ENCODE measurements at places on chromosomes 5 and 9.

DNA sequence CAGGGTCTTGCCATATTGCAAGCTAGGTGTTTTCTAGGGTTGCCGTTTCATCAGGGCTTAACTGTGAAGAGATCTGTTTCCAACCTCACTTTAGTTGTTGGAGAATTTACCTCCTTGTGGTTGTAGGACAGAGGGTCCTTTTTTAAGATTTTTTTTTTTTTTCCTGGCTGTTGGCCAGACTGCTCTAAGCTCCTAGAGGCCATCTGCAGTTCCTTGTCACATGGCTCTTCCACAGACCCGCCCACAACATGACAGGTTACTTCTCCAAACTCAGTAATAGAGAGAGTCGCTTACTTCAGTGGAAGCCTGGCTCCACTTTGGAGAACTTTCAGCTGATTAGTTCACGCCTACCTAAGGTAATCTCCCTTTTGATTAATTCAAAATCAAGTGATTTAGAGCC, 543.7 kb downstream of the DMRTA1 start:
- DNase-seq = no peak

DNA sequence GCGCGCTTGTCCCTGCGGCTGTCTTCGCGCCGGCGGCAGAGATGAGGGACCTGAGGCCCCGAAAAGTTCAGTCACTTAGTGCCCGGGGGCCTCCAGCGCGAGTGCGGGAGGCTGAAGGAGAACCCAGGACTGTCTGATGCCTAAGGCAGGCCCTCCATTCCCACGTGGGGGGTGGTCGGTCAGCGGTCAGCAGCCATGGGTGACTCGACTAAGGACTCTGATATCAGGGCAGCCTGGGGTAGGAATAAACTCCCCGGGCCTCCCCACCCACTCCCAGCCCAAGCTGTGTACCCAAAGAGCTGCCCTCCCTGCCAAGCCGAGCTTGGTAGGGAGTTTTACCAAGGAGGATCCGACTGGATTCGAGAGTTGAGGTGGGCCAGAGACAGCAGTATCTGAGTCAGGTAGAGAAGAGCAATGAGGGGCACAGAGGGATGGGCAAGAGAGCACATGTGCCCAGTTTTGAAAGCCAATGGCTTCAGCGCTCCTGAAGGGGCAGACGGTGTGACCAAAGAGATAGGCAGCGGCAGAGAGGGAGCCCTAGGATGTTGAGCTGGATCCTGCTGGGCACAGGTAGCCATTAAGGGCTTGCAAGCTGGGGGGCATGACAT, 787 bp downstream of the FGFR4 start:
- no peak for DNase-seq

GRCh38 chr5:74412066-74412465, 228.5 kb downstream of the ENC1 start:
- no peak for DNase-seq

DNA sequence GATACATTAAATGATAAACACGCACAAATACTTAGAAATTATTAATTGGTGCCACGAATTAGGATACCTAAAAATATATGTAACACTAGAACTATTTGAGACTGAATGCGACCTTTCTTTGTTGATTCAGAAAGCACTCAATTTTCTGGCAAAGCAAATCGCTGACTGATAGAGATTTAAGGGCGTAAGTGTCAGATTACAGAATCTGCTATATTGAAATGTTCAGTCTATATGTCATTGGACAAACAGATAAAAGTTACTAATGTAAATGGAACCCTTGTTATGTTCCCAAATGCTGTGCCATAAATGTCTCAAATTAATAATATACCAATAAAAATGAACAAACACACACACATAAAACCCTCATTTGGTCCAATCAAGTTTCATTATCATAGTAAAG, 137.9 kb downstream of the MPDZ start:
- no peak for DNase-seq

DNA sequence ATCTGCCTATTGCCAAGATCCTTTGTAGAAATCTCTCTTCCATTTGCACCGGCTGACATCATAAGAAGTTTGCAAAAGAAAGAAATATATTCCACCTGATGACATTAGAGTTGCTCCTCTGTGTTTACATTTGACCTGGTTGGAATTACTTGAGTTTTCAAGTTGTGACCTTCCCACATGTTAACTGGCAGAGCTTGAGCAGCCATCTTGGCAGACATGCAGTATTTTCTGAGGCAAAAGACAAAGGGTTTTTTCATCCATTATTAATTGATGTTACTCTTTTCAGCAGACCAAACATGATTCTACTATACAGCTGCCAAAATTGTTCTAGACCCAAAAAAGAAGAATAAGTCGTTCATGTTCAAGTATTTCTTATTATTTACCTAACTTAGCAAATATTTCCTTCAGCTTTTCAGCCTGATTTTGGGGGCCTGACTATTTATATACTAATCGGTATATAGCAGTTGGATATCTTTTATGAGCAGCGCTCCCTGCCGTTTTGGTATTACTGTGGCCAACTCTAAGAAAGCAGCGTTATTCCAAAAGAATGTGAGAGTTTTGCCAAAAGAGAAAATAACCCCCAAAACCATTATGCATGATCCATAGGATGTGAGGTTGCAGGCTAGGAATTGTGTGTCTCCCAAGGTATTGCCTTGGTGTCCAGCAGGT, 212.9 kb downstream of the PBX3 start:
- DNase-seq = no peak

- DNase-seq = no peak
These were observed 12.8 kb upstream of the KCNV2 start for GRCh38 chr9:2704504-2704903.

DNA sequence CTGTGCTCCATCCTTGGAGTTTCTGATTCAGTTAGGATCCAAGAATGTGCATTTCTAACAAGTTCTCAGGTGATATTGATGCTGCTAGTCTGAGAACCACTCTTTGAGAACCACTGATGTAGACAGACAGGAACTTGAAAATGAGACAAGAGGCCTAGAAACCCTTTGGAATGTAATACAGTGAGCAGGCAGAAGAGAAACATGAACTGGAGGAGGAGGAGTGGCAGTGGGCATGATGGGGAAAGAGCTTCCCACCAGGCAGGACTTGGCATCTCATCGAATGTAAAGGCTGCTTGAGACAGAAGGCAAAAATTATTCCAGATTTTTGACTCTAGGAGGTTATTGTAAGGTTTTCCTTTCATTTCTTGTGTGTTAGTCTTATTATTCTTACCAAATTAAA, 295.8 kb upstream of the SGCD start:
- DNase-seq = no peak

- no peak for DNase-seq
These were observed 272.0 kb upstream of the ACTBL2 start for GRCh38 chr5:57754616-57755015.

GRCh38 chr5:107549567-107549966, 121.2 kb downstream of the EFNA5 start:
- DNase-seq = no peak

GRCh38 chr5:134604908-134605307, 27.7 kb downstream of the SAR1B start:
- no peak for DNase-seq

DNA sequence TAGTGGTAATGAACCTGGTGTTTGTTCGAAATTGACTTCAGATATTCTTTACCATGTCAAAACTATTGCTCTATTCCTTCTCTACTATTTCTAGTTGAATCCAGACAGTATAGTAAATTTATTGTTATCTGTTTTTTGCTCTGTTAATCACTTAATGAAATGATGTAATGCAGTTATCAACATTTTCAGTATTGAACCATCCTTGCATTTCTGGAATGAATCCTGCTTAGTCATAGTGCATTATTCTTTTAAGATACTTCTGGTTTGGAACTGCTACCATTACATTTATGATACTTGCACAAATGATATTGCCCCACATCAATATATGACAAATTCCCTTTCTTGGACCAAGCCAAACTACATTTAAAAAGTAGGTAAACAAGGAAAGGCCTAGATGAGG, 554.0 kb upstream of the KLF4 start:
- DNase-seq = no peak

DNA sequence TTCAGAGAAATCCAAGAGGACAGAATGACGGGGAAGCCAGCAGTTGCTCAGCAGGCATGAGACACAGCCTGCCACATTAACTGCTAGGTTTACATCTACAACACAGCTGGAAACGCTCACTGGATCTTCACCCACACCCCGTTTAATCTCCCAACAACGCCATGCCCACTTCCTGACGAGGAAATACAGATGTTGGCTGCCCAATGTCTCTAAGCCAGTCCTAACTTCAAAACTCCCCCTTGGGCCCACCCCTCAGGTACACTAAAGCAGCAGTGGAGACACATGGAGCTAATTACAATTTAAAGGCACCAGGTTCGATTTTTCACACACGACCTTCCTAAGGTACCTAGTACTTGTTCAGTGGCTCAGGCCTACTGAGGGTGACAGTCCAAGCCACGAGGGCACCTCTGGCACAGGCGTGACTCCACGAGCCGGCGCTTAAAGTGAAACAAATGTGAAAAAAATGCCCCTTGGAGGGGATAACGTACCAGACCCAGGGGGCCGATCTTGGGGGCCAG, 904 bp downstream of the RPL12 start:
- DNase-seq = no peak

DNA sequence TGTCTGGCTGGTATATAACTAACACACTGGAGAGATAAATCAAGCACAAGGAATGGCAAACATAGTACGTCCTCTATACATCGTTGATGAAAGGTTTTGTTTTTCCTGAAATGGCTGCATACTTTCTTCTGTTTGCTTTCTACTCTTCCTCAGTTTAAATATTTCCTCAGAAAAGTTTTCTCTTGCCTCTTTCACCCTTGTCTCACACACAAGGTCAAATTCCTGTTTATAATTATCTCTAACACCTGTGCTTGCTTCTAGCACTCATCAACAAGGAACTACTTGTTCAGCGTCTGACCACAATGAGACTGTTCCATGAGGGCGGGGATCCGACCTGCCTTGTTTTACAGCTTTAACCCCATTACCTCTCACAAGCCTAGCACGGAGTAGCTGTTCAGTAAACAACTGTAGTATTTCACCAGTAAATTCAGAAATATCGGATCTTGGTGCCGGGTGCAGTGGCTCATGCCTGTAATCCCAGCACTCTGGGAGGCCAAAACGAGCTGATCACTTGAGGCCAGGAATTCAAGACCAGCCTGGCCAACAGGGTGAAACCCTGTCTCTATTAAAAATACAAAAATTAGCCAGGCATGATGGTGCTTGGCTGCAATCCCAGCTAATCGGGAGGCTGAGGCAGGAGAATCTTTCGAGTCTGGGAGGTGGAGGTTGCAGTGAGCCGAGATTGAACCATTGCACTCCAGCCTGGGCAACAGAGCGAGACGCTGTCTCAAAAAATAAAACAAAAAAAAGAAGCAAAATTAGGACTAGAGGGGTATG, 37.0 kb downstream of the NR6A1 start:
- DNase-seq = no peak

DNA sequence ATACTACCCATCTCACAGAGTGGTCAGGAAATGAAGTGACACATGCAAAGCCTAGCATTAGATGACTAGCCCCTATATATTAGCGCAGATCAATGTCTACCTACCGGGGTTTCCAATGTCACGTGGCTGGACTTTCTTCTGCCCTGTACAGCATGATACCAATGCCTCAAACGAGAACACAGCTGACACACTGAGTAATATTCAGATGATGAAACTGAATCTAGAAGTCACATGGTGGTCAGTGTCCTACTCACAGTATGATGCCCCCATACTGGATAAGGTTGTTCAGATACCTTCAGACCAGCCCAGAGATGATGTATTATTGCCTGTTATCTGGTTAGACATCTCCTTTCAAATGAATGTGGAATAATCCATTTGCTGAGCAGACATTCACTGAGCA, 71.1 kb upstream of the FRRS1L start:
- no peak for DNase-seq

DNA sequence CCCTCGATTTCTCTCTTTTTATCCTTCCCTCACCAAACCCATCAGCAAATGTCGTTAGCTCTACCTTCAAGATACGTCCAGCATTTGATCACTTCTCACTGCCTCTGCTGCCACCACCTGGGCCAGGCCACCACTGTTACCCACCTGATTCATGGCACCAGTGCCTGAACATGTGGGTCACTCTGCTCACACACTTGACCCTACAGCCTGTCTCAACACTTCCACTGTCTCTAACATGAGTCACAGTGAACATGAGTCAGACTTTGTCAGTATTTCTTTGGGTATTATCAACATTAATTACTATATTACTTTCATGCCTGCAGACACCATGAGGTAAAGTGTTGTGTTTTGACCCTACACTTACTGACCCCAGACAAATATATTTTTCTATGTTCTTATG, 19.6 kb downstream of the SLC24A2 start:
- DNase-seq = no peak

- DNase-seq = no peak
These were observed 83.2 kb downstream of the WNK2 start for GRCh38 chr9:93267091-93267541.

DNA sequence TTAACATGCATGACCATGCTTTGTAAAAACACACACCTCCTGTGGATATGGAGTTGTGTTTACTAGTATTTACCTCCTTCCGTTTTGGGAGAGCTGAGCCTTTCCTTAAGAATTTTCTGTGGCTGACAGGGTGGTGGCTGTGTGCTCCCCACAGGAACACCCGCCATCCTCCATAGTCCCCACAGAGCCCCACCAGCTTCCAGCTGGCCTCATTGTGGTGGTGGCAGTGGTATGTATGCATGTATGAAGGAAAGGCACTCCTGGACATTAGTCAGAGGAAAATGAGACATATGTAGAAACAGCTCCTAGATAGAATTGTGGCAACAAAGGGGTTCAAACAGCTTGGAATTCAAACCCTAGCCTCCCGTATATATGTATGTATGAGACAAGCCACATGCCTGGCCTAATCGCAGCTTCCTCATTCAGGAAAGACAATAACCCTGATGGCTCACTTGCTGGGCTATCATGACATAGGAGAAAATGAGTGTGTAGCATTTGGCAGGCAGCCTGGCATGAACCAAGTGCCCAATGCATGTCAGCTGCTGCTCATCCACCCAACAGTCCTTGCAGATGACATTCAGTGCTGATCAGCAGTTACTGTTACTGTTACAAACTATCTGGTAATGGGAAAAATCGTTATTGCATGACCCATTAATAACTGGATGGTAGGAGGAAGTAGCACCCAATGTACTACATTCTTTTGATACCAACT, 459.7 kb downstream of the EBF1 start:
- no peak for DNase-seq
